Naive thymus-derived CD8-positive, alpha-beta T cell (primary cell): ENCODE measurements at places on chromosomes 7 and 10. TPM values are rescaled to one million over a fixed set of nuclear protein-coding genes. Genes with fewer than 3 reads are reported as not detected.
A peak's percentile ranks its signal among the peaks of the same experiment; 100 is the strongest.

GRCh38 chr10:90352288-90352687 lies 505.6 kb downstream of the HTR7 start:
- H3K27me3 ChIP-seq: peaks cover 2% of the 10 kb centered on the region
- no peak for DNase-seq
- H3K4me1 ChIP-seq: no peaks in the 10 kb centered on the region
- no peaks in the 10 kb centered on the region for H3K36me3 ChIP-seq
- H3K27ac ChIP-seq: no peak overlapping the region

Gene ST8SIA6
- total RNA-seq: not detected

DNA sequence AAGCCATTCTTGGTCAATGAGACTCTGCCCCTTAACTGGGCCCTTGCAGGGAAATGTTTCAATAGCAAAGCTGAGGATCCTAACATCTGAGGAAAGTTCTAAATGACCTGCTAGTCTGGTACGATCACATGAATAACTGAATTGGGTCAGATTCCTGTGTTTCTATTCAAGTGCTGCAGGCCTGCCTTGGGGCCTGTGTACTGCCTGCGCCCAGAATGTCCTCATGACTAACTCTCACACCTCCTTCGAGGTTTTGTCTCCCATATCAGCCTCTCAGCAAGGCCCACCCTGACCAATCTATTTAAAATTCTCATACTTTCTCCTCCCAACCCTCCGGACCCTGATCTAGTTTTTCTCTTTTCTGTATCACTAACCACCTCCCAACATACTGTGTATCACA lies 4.4 kb downstream of the JAZF1 start:
- H3K4me1 ChIP-seq: peaks cover 21% of the 10 kb centered on the region
- DNase-seq: no peak
- H3K4me3 ChIP-seq: no peak overlapping the region
- H3K27me3 ChIP-seq: no peaks in the 10 kb centered on the region

DNA sequence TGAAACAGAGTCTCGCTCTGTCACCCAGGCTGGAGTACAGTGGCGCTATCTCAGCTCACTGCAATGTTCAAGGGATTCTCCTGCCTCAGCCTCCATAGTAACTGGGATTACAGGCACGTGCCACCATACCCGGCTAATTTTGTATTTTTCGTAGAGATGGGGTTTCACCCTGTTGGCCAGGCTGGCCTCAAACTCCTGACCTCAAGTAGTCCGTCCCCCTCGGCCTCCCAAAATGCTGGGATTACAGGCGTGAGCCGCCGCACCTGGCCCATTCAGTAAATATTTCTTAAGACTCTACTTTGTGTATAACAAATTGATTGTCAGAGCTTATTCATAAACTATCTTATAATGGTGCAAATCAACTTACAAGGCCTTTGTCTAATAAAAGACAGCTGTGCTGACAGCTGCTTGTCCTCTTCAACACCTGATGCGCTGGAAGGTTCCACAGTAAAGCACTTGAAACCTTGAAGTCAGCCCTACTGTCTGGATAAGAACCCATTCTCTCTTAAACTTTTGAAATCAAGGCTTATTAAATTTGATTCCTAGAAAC lies 14.7 kb downstream of the ECHDC3 start:
- DNase-seq: no peak
- no peak overlapping the region for H3K4me3 ChIP-seq
- H3K27me3 ChIP-seq: no peaks in the 10 kb centered on the region
- H3K36me3 ChIP-seq: peaks cover 24% of the 10 kb centered on the region
- no peak overlapping the region for H3K27ac ChIP-seq
- peaks cover 4% of the 10 kb centered on the region for H3K4me1 ChIP-seq

Gene DBF4
- total RNA-seq: 33.3 TPM

- H3K27me3 ChIP-seq: peaks cover 2% of the 10 kb centered on the region
- no peak for DNase-seq
- H3K4me3 ChIP-seq: no peak overlapping the region
- H3K4me1 ChIP-seq: no peaks in the 10 kb centered on the region
- no peak overlapping the region for H3K27ac ChIP-seq
- H3K36me3 ChIP-seq: peaks cover 6% of the 10 kb centered on the region
These were observed 48.8 kb downstream of the HOXA1 start for GRCh38 chr7:27046854-27047549.

Gene ADCY1
- total RNA-seq: not detected

Gene SFMBT2
- 30.1 TPM for total RNA-seq

Gene PSMG3
- 24.3 TPM for total RNA-seq

- H3K4me1 ChIP-seq: no peaks in the 10 kb centered on the region
- H3K36me3 ChIP-seq: peaks cover 21% of the 10 kb centered on the region
- H3K27ac ChIP-seq: no peak overlapping the region
- DNase-seq: no peak
- H3K4me3 ChIP-seq: no peak overlapping the region
These were observed 109.0 kb downstream of the ZMYND11 start for GRCh38 chr10:244227-244626.

- peaks cover 3% of the 10 kb centered on the region for H3K4me1 ChIP-seq
- no peaks in the 10 kb centered on the region for H3K36me3 ChIP-seq
- no peak overlapping the region for H3K27ac ChIP-seq
- no peaks in the 10 kb centered on the region for H3K27me3 ChIP-seq
- H3K4me3 ChIP-seq: no peak overlapping the region
- no peak for DNase-seq
These were observed 527.4 kb downstream of the DNAJB6 start for GRCh38 chr7:157863906-157864810.

Gene CTAGE6
- total RNA-seq: 1.2 TPM

DNA sequence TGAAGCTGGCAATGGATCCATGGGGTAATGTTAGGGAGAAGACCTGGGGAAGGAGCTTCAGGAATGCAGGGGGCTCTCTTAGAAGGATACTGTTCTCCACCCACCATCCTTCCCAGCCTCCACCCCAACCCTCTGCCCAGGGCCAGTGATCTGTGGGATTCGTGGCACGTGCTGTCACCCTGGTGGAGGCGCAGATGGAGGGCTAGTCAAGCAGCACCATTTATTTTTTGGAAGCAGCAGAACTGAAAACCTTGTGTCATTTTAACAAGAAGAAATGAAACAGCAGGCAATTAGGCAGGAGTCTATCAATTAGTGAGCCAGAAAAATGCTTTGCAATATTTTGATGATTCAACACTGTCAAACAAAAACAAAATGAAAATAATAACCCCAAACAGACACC lies 155.9 kb downstream of the SH2D4B start:
- DNase-seq: no peak
- no peak overlapping the region for H3K4me3 ChIP-seq

GRCh38 chr10:14571866-14572507 lies 202.7 kb downstream of the FAM107B start:
- H3K4me1 ChIP-seq: peaks cover 80% of the 10 kb centered on the region
- peak overlapping the region; percentile 97 for H3K4me3 ChIP-seq
- DNase-seq: peak; percentile 84
- no peaks in the 10 kb centered on the region for H3K27me3 ChIP-seq
- H3K36me3 ChIP-seq: peaks cover 13% of the 10 kb centered on the region

GRCh38 chr10:97684866-97685394 lies 2.1 kb downstream of the AVPI1 start:
- H3K4me3 ChIP-seq: peak overlapping the region; percentile 28
- H3K27ac ChIP-seq: no peak overlapping the region
- H3K27me3 ChIP-seq: no peaks in the 10 kb centered on the region
- H3K36me3 ChIP-seq: no peaks in the 10 kb centered on the region
- peaks cover 18% of the 10 kb centered on the region for H3K4me1 ChIP-seq

Gene DENND2A
- not detected for total RNA-seq

DNA sequence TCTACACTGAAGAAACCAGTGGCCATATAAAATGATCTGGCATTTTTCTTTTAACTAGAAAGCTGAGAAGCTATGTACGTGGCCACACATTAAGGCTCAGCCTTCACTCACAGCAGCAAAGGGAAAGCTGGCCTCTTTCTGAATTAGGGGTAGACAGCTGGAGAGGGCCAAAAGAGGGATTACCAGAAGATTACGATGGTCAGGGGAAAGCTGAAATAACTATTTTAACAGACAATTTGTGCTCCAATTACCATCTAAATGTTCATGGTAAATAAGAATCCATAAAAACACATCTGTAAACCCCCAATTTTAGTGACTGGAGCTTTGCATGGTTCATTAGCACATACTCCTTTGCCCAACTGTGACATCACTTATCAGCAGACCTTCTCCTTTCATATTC lies 314.3 kb downstream of the HPSE2 start:
- no peak for DNase-seq
- H3K27me3 ChIP-seq: no peaks in the 10 kb centered on the region
- no peaks in the 10 kb centered on the region for H3K4me1 ChIP-seq
- H3K27ac ChIP-seq: no peak overlapping the region
- H3K36me3 ChIP-seq: no peaks in the 10 kb centered on the region
- H3K4me3 ChIP-seq: no peak overlapping the region
